ENCODE measurements at places on chromosomes 2 and 18.

DNA sequence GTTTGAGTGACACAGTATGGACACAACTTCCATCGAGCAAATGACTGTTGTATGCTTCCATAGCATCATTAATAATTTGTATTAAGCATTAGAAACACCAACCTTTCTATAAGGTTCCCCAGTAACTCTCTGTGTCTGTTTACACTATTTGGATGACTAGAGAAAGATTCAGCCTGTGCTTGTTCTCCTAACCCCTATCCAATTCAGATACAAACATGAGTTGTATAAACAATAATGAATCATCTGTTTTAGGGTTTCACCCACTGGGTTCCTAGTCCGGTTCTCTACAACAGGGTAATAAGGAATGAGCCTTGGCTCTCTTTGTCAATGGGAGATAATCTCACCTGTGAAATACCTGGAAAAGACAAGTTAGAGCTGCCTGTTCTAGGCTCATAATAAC lies 894.1 kb upstream of the PIK3C3 start:
- DNase-seq: no peak

- DNase-seq: no peak
Measured at GRCh38 chr2:37201766-37202165, 5.5 kb downstream of the CEBPZOS start.

GRCh38 chr2:38444247-38444646 lies 67.2 kb upstream of the ATL2 start:
- no peak for DNase-seq

DNA sequence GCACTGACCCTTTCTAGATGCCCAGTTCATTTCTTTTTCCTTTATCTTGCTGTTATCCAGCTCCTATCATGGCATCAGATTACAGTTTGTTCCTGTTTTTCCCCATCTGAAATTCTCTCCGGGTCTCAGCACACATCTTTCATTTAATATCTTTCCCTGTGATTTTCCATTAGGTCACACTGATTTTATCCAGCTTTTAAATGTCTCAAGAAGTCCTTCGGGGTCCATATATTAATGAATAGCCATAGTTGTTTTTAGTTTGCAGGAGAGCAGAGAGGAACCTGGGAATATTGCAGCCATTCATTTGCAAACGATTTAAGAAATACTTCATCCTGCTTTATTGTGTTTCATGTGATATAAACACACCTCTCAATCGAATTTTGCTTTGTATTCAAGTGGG lies 374.2 kb downstream of the TDRD15 start:
- DNase-seq: no peak

- DNase-seq: no peak
Measured at GRCh38 chr2:189542145-189542882, 38.3 kb downstream of the SLC40A1 start.

GRCh38 chr2:185337033-185337432 lies 401.6 kb upstream of the FSIP2 start:
- DNase-seq: no peak

GRCh38 chr18:21242780-21243401 lies 859 bp downstream of the GREB1L start:
- no peak for DNase-seq

GRCh38 chr18:57891707-57892391 lies 88.7 kb upstream of the ATP8B1 start:
- DNase-seq: no peak

DNA sequence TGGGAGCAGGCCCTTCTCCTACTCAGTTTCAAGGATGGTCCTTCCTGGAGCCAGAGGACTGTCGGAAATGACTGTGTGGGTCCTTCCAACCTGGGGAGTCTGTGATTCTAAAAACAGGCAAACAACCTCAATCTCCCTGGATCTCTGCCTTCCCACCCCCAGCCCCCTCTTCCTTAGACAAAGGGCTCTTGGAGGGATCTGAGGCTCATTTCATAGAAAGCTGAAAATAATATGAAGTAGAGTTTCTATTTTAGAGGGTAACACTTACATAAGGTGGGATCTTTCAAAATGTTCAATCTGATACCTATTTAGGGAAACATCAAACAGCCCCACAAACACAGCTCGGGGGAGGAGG lies 69.4 kb downstream of the RHOB start:
- no peak for DNase-seq

- DNase-seq: no peak
Measured at GRCh38 chr2:234930397-234930796, 21.4 kb upstream of the SH3BP4 start.

DNA sequence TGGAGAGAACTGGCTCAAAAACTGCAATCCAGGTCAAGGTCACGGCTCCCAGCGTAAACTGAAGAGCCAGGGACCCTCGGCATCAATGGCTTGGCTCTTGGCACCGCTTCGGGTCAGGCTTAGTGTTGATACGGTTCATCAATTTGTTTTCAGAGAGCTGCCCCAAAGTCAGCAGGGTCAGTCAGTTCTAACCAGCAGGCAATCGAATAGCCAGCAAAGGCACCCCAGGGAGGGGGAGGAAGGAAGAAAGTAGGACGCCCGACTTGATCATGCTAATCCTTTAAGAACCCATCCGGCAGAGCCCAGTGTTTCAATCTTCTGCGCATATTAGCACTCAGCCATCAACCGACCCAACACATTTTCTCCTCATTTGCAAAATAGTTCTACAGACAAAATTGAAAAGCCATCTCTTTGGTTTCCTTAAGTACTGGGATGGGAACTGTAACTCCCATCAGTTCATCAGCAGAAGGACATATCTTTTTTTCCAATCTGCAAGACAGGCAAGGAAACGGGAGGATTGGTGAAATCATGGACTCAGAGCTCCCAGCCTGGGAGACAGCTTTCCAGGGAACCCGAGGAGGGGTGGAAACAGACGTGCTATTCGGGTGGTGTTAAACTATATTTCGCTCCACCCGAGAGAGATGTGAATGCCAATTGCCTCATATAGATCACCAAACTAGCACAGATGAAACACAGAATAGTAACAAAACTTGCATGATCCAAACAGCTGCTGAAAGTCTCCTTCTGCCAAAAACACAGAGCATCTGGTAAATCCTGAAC lies 40.7 kb upstream of the CABLES1 start:
- DNase-seq: no peak

DNA sequence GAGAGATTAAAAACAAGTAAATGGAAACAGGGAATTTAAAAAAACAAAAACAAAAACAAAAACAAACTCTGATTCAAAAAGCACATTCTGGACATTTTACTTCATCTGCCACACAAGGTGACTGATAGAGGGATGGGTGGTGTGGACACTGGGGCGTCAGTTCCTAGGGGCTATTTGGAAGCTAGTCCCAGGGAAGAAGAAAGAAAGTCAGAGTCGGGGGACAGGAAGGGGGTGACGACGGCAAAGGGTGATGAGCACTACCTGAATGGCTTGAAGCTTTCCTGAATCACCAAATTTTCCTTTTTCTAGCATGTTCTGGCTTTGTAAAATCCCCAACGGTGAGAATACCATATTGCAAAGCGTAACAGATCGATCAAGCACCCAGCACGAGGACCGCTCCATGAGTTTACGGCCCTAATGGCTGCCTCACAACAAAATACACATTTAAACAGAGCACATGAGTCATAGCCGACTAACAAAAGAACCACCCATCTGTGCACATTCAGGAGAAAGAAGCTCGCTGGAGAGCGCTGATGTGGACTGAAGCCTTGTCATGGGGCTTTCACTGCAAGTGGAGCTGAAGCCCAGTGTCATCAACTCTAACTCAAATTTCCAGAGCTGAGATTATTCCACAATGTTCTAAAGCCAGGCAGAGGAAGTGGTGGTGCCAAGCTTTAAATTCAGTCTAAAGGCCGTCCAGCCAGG lies 178.9 kb downstream of the LNPK start:
- no peak for DNase-seq
